Activated T-helper 1 cell treated with anti-CD3 and anti-CD28 coated beads, Interleukin-2, amount 50 U/mL, for 16 hours (primary cell): ENCODE measurements at places on chromosomes 6 and 20.

DNA sequence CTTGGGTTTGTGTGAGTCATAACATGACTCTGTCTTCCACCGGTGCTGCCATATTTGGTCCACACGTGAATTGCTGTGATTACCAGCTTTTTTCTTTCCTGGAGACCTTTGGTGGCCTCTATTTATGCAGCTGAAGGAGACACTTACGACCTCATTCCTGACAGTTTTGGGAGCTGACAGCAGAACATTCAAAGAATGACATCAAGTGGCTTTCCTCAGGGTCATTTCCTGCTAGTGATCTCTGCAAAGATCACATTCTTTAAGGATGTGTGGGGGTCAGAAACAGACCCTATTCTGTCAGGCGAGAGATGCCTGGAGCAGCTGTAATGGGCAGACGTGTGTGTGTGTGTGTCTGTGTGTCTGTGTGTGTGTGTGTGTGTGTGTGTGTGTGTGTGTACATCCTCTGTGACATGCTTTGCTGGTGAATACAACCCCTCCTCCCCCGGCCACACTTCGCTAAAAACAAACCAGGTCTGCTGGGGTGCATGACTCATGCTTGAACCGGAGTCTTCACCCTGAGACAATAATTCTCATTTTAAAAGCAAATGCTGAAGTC is 115.6 kb downstream of the TMEM170B start:
- no peak for DNase-seq

GRCh38 chr6:81977486-81977885 is 225.0 kb upstream of the TENT5A start:
- DNase-seq: no peak

GRCh38 chr6:75931011-75931680 is 141.3 kb downstream of the IMPG1 start:
- no peak for DNase-seq

- DNase-seq: peak; percentile 69
Observed at GRCh38 chr20:38730989-38731737, 6.9 kb downstream of the SLC32A1 start.

DNA sequence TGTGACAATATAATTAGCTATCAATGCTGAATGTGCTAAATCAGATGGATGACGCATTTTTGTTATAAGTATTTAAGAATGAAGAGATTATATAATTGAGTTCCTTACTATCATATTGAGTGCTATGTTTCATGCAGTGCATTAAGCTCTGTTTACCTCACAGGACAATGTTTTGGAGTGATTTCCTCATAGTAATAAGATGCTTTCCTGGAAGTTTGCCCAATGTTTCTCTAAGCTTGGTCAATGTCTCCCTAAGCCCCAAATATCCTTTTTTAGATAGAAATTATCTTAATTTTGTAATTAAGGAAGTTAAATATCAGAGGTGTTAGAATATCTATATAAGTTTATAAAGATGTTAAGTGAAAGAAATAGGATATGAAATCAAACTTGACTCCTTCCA is 489.6 kb downstream of the MMUT start:
- DNase-seq: no peak

- no peak for DNase-seq
Observed at GRCh38 chr20:35617397-35618262, 2.0 kb downstream of the SPAG4 start.

GRCh38 chr6:103042336-103042735 is 1648.8 kb downstream of the GRIK2 start:
- DNase-seq: no peak

DNA sequence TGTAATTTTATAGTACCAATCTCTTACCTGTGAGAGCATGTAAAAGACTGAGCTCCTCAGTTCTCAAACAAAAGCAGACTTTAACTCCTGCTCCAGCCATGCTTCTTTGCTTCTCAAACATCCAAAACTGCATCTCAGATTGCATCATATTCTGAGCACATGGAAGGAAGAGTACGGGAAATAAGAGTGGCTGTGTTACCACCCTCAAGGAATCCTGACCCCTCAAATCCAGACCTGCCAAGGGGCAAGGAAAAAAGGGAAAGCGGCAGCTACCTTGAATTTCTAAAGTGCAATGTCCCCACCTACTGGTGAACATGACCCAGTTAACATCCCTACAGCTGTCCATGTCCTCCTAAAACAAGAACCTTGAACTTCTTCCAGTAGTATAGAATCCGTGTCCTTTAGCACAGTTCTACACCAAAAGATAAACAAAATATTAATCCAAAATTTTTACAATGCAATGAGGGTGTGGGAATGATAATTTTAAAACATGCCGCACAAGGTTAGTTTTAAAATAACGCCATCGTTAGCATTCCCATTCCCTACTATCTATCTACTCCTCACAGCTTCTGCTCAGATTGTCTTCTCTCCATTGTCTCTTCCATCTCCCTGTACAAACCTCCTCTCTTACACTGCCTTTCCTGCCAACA is 34.1 kb upstream of the HLA-DQB1 start:
- DNase-seq: no peak

- no peak for DNase-seq
Observed at GRCh38 chr6:11492464-11493290, 44.9 kb upstream of the TMEM170B start.

GRCh38 chr6:14584450-14584849 is 466.9 kb downstream of the CD83 start:
- DNase-seq: no peak

- DNase-seq: no peak
Observed at GRCh38 chr6:90993770-90994169, 406.9 kb upstream of the MAP3K7 start.

- no peak for DNase-seq
Observed at GRCh38 chr20:40477805-40478204, 211.2 kb downstream of the MAFB start.
